ENCODE measurements at places on chromosomes 6 and 20. TPM values are rescaled to one million over a fixed set of nuclear protein-coding genes. Genes with fewer than 3 reads are reported as not detected.
A peak's percentile ranks its signal among the peaks of the same experiment; 100 is the strongest.

- peak; percentile 85 for DNase-seq
These were observed 18.1 kb upstream of the CEBPB start for GRCh38 chr20:50172347-50173013.

DNA sequence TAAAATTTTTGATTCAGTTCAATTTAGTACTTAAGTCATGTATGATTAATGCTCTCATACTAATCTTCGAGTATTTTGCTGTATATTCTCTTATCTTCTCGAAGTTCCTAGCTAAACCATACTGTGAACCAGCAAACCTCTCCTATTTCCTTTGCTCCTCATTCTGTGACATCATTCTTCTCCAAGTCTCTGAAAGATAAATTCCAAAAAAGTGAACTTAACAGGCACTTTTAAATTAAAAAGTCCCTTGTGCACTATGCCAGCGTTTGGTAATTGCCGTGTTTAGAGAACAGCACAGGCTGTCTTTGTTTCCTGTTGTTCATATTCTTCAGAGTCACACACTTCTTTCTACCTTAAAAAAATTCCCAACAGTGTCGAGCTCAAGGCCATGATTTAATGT, 188.4 kb upstream of the PHACTR1 start:
- no peak for DNase-seq

GRCh38 chr6:31400467-31401289, 2.7 kb upstream of the MICA start:
- peak; percentile 36 for DNase-seq

DNA sequence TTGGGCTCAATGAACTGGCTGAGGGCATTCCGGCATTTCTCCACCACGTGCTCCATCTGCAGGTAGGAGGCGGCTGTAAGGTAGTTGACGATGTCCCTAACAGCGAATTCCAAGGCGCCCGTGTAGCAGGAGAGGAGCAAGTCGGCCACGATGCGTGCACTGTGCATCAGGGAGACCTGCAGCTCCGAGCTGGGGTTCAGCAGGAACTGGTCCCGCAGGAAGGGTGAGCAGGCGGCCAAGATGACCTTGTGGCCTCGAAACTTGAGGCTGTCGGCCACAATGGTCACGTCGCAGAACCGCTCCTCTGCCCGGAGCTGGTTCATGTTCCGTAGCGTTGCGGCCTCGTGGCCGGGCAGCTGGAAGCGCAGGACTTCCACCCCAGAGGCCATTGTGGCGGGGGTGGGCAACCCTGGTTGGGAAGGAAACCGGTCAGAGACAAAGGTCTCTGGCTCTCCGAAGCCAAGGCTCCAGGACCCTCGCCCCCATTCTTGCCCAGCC, 920 bp downstream of the ZBTB12 start:
- no peak for DNase-seq

DNA sequence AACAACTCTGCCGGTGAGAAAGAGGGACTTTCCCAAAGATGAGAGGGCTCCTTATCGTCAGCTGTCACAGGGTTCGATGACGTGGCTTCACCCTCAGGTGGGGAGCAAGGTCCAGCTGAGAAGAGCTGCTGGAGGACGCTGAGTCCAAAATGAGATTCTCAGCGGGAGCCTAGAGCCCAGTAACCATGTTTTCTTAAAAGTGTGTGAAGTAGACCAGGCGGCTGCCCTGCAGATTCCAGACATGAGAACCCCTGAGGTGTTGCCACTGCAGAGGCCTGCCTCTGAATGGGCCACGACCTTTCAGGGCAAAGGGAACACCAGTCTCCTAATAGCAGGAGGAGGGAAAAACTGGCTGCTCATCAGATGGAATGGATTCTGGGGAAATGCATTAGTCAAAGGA, 375.1 kb downstream of the BTBD9 start:
- DNase-seq, result no peak

TMEM200A gene
- 2.6 TPM for polyA plus RNA-seq

CDH4 gene
- polyA plus RNA-seq, result 4.5 TPM
